ENCODE measurements at places on chromosomes 16 and 17.

- no peak for DNase-seq
Measured at GRCh38 chr17:60908324-60908723, 230.7 kb downstream of the BCAS3 start.

DNA sequence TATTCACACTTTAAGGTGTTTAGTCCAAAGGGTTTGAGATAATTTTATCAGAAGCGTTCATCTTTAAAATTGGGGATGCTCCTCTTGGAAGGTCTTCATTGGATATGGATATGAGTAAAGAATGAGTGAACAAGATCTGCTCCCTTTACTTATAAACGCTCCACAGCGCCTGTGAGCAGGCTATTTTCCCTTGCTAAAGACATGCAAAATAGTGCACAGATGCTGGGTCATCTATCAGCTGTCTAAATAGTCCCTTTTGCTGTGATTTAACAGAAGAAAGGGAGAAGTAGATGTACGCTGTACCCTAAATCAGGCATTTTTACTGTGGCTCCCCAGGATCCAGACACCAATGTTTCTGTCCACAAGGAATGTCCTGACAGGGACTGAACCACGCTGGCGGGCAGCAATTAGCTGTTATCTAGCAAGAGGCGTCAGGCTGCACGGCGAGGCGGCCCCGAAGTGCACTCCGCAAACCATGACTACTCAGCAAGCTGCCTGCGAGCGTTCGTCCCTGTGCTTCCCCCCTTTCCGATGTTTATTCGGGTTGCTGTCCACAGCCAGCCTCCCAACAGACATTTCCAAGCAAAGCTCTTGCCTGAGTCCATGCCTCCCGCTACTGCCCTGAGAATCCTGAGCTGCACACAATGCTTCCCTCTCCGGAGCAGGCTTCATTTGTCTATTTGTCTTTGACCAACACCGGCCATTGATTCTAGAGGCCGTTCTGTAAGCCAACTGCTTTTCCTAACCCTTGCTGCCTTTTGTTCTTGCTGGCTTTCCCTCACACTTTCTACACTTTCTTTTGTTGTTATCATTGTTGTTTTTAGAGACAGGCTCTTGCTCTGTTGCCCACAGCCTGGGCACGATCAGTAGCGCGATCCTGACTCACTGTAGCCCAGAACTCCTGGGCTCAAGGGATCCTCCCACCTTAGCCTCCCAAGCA is 55.7 kb upstream of the CNEP1R1 start:
- DNase-seq, result no peak

DNA sequence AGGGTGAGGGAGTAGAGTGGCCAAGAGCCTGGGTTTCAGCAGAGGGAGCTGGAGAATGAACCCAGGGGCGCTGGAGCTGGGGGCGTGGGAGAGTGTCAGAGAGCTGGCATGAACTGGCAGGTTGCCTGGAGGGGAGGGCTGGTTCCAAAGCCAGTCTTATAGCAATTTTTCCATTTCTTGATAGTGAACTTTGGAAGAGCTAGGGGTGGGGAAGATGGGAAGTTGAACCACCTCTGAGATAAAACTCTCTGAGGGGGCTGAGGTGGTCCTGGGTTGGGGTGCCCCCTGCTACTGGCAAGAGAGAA is 36.9 kb downstream of the ADGRG5 start:
- DNase-seq, result no peak

DNA sequence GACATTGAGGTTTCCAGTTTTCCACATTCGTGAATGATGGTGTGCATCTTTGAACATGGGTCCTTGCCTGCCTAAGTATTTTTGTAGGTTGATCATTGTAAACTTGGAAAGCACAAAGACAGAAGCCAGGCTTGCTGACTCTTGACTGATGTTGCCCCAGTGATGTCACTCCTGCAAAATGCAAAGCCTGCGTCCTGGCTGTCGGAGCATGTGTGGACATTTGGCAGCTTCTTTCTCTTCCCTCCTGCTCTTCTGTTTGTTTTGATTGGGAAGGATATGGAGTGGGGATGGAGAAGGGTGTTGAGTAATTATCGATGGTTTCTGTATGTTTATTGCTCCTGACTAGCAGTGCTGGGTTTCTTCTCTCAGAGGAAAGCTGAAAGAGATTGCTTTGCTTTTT is 3.2 kb downstream of the NDE1 start:
- DNase-seq, result no peak

GRCh38 chr16:87806261-87806640 is 40.5 kb upstream of the KLHDC4 start:
- peak; percentile 49 for DNase-seq

DNA sequence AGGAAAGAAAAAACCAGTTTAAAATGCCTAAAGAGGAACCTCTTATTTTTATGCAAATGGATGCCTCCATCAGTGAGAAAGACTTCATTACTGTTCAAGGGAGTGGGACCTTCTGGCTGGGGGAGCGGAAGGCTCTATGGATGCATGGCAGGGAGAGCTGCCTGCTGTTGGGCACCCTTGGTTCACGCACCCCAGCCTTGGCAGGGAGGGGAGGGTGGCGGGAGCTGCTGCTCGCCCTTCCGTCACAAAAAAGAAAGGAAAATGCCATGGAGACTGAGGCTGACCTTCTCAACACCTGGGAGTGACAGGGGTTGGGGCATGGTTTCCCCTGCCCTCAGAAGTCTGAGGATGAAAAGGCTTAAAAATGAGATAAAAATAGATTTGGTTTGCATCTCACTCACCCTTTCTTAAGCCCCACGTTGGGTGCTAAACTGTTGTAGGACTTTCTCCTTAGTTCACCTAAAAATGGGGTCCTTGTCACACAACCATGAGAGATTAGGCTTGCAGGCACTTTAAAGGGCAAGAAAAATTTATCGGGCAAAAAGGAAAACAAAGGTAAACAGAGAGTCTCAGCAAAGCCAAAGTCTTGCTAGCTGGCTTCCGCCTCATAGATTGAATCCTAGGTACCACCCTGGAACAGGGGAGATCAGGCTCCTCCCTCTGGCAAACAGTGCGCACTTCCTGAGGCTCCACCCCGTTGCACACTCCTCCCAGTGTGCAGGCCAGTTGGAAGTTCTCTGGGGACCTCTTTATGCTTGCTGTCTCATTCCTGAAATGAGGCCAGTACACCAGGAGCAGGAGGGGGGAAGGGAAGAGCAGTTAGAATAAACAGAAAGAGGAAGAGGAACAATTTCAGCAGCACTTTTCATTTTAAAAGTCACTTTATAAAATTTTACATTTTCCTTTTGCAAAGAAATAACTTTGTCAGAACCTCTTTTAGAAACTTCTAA is 31.6 kb downstream of the PHKB start:
- DNase-seq, result peak; percentile 38

- no peak for DNase-seq
Measured at GRCh38 chr16:5634666-5635180, 537.1 kb upstream of the EEF2KMT start.

GRCh38 chr16:84379709-84380362 is 11.5 kb downstream of the ATP2C2 start:
- DNase-seq, result no peak

- DNase-seq, result peak; percentile 100
Measured at GRCh38 chr16:11742536-11743307, at the start of gene TXNDC11. TXNDC11 (minus strand) TSS chr16:11742857; CDS start chr16:11742730, 127 bp downstream.

DNA sequence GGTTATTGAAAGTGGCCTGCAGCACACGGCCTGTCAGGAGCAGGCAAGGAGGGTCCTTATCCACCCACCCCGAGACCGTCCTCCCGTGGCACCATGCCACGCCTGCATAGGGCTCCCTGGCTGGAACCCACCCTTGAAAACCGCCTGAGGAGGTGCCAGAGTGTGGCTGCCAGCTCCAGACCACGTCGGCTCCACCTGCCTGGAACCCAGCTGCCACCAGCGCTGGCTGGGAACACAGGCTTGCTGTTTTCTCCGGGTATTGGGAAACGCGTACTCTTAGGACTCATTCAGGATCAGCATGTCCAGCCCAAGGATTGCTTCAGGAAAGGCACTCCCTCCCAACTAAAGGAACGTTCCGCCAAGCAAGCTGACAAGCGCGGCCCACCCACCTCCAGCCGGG is 6.7 kb downstream of the ARL16 start:
- no peak for DNase-seq

DNA sequence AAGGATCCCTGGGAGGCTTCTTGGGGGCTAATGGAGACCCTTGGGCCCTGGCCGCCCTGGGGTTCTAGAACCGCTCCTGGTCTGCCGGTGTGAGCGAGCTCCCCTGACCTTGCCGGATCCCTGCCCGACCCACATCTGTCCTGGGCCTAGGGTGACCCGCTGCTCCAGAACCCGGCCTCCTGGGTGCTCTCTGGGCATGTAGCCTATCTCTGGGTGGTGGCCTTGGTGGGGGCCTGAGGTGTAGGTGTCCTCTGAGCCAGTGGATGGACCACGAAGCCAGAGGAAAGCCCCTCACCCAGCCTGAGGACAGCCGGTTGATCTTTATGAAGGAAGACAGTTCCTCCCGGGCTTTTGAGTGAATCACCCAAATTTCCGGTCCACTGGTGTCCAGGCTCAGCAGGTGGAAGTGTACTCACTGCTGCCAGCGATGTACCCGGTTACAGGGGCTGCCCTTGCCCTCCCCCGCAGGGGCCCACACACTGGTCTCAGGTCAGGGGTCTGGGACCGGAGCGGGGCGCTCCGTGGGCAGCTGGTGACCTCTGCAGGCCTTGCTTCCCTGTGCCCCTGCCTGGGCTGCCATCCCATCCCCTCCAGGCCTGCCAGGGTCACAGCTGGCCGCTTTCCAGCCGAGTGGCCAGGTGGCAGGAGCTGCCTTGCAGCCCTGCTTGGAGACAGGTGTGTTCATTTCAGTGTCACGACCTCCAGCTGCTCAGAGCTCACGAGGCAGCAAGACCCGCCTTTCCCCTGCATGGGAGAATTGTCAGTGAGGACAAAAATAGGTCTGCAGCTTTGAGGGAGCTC is 10.5 kb upstream of the GSE1 start:
- DNase-seq, result no peak

DNA sequence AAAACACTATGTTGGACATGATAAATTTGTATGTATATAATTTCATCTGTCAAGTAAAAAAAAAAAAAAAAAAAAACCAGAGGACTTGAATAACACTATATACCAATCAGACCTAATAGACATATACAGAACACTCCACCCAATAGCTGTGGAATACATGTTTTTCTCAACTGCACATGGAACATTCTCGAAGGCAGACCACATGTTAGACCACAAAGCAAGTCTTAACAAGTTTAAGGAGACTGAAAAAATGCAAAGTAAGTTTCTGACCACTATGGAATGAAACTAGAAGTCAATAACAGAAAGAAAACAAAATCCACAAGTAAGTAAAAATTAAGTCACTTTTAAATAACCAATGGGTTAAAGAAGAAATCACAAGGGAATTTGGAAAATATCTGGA is 8.4 kb upstream of the CNTNAP4 start:
- no peak for DNase-seq

DNA sequence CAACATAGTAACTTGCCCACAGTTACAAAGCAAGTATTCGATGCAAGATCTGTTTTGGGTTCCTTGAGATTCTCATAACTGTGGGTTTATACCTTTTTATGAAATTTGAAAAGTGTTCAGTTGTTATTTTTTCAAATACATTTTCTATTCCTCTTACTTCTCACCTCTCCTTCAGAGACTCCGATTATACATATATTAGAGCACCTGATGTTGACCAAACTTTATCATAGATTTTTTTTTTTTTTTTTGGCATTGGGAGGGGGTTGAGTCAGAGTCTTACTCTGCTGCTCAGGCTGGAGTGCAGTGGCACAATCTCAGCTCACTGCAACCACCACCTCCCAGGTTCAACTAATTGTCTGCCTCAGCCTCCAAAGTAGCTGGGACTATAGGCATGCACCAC is 51.3 kb upstream of the RBBP6 start:
- DNase-seq, result no peak

DNA sequence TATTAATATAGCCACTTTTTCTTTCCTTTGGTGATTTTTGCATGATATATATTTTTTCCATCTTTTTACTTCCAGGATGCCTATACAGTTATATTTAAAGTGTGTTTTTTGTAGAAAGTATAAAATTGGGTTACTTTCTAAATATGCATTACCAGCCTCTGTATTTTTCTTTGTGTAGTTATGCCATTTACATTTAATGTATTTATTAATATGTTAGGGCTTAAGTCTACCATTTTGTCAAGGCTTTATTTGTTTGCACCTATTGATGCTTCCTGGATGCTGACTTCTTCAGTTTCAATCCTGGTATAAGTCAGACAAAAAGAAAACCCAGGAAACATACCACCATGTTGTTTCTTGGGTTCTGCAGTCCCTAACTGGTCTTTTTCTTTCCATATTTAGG is 911.1 kb upstream of the GOT2 start:
- DNase-seq, result no peak

DNA sequence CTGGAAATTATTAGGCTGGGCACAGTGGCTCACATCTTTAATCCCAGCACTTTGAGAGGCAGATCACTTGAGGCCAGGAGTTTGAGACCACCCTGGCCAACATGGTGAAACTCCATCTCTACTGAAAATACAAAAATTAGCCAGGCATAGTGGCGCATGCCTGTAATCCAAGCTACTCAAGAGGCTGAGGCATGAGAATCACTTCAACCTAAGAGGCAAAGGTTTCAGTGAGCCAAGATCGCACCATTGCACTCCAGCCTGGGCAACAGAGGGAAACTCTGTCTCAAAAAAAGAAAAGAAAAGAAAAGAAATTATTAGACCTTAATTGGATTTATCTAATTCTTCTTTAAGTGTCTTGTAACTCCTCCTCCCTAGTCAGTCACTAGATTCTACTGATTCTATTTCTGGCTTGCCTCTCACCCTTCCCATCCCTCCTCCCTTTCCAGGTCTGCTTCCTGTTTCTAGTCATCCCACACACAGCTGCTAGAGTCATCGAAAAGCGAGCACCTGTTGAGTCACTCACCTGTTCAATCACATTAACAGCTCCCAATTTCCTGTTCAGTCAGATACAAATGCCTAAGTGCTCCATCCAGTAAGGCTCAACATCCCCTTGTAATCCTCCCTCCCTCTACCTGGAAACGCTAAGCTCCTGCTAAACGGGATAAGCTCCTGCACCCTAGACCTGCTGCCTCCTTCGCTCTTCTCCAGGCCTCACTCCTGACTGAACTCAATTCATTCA is 34.6 kb downstream of the ERN1 start:
- no peak for DNase-seq

- DNase-seq, result no peak
Measured at GRCh38 chr17:49596613-49597244, 21.1 kb downstream of the NXPH3 start.

DNA sequence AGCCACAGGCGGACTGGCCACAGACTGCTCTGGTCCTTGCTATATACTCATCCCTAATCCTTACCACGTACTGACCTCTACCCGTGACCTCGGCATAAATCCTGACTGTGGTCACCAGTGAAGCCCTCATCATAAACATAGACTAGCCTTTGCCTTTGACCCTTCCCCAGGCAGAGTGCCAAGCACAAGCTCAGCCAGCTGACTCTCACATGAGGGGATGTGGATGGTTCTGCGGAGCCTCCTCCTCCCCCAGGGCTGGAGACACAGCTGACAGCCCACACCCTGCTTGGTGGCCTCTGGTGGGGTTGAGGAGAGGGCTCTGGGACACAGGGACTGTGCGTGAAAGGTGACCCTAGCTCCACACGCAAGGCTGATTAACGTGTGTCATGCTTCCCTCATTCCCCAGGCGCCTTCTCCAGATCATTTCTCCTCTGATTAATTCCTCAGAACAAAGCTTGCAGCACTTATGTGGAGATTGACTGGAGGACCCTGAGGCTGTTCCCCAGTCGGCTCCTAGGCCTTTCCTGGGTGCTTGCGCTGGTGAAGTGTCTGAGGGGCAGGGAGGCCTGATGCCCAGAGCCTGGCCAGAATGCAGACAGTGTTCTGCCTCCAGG is 241.5 kb upstream of the NLRP1 start:
- no peak for DNase-seq
